Frontal cortex (tissue), 4 donors: ENCODE measurements at places on chromosomes 5 and 9.

- DNase-seq = no peak
Observed at GRCh38 chr5:160278343-160278742, 34.0 kb downstream of the CCNJL start.

- no peak for DNase-seq
Observed at GRCh38 chr5:98474782-98475181, 298.7 kb upstream of the RGMB start.

GRCh38 chr9:128818839-128819715 lies 777 bp downstream of the ENDOG start:
- peak; percentile 55 for DNase-seq

DNA sequence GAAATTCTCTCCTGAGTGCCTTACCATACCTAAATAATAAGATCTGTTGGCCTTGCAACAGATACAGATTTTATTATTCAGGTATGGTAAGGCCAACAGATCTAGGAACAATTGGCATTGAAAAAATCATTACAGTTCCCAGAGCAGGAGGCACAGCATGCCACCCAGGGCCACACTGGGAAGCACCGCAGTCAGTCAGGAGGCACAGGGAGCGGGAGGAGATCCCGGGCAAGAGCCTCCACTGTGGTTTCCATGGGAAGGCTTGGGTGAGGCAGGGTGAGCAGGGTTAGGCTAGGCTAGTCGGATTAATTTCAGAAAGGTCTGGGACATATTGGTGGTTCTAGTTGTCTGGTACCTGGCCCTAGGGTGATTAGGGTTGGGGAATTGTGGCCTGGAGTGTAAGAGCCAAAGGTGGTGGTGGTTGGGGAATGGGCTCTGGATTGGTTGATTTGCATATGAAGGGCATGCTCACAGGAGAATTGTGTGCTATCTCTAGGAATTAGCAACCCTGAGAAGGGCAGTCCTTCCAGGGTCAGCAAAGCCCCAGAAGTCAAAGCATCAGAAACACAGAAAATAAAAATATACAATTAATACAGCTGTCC lies 111.4 kb downstream of the PDE8B start:
- no peak for DNase-seq

- no peak for DNase-seq
Observed at GRCh38 chr5:73625372-73625943, 538 bp upstream of the ARHGEF28 start.

GRCh38 chr5:145479271-145479670 lies 355.9 kb downstream of the PRELID2 start:
- no peak for DNase-seq

GRCh38 chr5:50318220-50318619 lies 122.9 kb downstream of the EMB start:
- DNase-seq = no peak

GRCh38 chr5:22708770-22709328 lies 144.3 kb downstream of the CDH12 start:
- no peak for DNase-seq

DNA sequence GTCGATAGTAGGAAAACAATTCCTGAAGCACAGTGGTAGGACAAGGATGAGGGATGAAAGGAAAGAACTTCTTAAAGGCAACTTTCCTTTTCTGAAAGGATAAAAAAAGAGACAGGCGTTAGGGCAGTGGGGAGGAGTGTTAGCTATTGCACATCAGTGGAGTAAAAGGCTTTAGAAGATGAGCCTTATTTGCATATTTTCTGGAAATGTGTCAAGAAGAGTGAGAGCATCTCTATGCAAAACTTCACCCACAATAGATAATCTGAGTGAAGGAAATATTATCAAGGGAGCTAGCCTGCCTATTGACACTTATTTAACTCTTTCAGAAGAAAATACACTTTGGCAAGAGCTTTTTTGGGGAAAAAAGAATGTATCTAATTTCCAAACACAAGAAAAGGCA lies 151.6 kb downstream of the MACIR start:
- no peak for DNase-seq

DNA sequence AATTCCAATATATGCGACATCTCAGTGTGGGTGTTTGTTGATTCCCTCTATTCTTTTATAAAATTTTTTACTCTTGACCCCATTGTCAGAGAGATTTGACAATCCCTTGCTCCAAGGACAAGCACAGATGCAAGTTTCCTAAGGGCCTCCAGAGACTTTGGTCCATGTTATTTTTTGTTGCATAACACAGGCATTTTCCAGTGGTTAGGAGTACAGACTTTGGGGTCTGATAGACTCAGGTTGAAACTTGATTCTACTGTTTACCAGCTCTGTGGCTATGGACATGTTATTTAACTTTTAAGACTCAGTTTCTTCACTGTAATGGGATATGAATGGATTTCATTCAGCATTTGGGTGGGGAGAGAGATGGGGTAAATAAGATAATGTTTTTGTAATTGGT lies 361.3 kb downstream of the ENC1 start:
- DNase-seq = no peak

- DNase-seq = no peak
Observed at GRCh38 chr5:153813901-153814300, 224.8 kb downstream of the FAM114A2 start.

- DNase-seq = no peak
Observed at GRCh38 chr9:110330484-110331105, 7.1 kb downstream of the TXNDC8 start.

DNA sequence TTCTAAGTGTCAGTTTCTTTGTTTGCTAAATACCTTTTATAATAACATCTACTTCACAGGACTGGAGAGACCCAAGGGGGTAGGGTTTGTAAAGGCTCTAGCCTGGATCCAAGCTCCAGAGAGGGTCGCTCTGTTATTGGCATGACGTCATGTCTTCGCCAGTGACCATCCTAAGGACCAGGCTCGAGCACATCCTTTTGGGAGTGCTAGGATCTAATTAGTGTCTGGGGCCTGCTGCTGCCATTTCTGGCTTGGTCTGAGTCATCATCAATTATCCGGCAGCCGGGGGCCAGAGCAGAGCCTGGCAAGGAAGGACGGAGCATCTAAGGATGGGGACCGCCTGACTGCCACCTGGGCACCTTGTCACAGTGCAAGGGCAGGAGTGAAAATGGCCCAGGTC lies 153.0 kb downstream of the NSG2 start:
- no peak for DNase-seq

GRCh38 chr9:91445135-91445534 lies 21.5 kb upstream of the NFIL3 start:
- no peak for DNase-seq

GRCh38 chr9:7341571-7341970 lies 458.0 kb downstream of the DMAC1 start:
- no peak for DNase-seq

DNA sequence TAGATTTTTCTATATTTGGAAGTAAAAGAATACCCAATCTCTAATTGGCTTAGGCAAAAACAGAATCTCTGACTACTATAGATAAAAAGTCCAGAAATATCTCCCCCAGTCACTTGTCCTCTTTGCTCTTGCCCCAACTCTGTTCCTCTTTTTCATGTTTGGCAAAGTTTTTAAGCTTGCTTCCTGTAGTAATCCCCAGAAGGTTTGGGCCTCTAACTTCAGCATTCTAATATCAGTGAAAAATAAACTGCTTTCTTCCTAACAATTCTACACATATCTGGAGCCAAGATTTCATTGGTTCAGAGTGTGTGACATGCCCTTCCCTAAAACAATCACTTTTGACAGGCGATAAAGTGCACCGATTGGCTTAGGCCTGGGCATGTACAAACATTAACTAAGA lies 1680.3 kb downstream of the MAT2B start:
- no peak for DNase-seq

- DNase-seq = no peak
Observed at GRCh38 chr5:132102101-132102701, 28.6 kb downstream of the CSF2 start.

DNA sequence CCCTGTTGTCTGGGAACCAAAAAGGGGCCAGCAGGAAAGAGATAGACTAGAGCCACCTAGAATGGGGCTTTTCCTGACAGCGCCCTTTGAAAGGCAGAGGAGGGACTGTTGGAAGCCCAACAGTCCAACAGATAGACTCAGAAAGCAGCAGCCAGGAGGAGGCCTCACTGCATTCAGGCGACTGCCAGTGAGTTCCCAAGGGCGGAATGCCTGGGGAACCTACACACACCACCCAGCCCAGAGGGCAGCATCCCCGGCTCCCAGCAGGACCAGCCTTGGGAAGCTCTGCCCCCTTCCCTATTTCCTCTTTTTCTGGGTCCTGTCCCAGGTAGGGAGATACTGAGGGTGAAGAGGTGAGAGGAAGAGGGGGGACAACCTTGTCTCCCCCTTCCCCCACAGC lies 192.4 kb upstream of the KLF4 start:
- no peak for DNase-seq

DNA sequence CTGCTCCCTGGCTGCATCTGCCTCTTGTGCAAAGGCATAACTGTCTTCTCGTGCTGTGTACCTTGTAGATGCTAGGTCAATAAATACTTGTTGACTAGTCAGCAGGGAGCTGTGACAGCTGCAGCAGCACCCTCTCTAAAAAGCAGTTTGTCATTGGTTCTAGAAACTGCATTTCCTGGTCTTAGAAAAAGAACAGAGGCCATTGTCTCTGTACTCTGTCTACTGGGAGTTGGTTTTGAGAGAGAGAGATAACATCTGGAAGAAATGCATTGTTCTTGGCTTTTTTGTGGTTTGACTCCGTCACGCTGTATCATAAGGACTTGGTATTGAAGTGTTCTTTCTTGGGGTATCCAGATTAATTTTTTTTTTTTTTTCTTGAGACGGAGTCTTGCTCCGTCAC lies 32.3 kb downstream of the SH3GLB2 start:
- DNase-seq = no peak

DNA sequence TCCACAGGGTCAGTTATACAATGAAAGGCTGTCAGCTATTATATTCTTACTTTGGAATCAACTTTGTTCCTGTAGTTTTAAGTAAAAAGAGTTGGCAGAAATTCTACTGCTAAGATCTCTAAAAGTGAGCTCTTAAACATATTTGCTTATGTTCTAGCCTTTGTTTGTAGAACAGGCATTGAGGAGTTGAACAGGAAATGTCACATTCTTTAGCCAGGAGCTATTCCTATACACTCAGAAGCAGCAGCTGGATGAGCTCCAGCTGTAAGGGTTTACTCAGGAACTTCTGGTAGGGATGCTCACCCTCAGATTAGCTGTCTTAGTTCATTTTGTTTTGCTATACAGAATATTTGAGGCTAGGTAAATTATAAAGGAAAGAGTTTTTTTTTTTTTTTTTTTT lies 22.4 kb upstream of the SPINK14 start:
- no peak for DNase-seq

DNA sequence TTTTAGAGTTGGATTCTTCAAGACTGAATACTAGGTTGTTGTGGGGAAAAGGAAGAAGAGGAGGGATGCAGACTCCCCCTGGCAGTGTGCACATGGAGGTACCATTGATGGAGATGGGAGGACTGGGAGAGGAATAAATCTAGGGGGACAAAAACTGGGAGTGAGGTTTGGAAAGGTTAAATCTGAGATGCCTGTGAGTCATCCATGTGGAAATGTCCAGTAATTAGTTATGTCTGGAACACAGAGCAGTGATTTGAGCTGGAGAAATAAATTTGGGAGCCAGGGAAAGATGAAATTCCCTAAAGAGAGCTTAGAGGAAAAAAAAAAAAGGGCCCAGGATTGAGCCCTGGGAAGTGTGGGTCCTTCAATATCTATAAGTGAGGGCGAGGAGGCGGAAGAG lies 8.0 kb upstream of the CCIN start:
- no peak for DNase-seq

- no peak for DNase-seq
Observed at GRCh38 chr5:58281189-58281588, 178.7 kb downstream of the PLK2 start.

GRCh38 chr5:163604013-163604412 lies 98.6 kb downstream of the MAT2B start:
- DNase-seq = no peak

GRCh38 chr5:67896311-67896929 lies 319.1 kb upstream of the PIK3R1 start:
- DNase-seq = no peak

- no peak for DNase-seq
Observed at GRCh38 chr9:71690689-71691435, 77.5 kb downstream of the CEMIP2 start.

GRCh38 chr9:6632516-6633183 lies 12.9 kb downstream of the GLDC start:
- DNase-seq = no peak

GRCh38 chr5:38809388-38810359 lies 36.1 kb upstream of the OSMR start:
- DNase-seq = peak; percentile 78

GRCh38 chr9:126550891-126551351 lies 62.8 kb upstream of the LMX1B start:
- DNase-seq = no peak
